AG20443 (cell line): ENCODE measurements at places on chromosomes 5 and 9.
A peak's percentile ranks its signal among the peaks of the same experiment; 100 is the strongest.

DNA sequence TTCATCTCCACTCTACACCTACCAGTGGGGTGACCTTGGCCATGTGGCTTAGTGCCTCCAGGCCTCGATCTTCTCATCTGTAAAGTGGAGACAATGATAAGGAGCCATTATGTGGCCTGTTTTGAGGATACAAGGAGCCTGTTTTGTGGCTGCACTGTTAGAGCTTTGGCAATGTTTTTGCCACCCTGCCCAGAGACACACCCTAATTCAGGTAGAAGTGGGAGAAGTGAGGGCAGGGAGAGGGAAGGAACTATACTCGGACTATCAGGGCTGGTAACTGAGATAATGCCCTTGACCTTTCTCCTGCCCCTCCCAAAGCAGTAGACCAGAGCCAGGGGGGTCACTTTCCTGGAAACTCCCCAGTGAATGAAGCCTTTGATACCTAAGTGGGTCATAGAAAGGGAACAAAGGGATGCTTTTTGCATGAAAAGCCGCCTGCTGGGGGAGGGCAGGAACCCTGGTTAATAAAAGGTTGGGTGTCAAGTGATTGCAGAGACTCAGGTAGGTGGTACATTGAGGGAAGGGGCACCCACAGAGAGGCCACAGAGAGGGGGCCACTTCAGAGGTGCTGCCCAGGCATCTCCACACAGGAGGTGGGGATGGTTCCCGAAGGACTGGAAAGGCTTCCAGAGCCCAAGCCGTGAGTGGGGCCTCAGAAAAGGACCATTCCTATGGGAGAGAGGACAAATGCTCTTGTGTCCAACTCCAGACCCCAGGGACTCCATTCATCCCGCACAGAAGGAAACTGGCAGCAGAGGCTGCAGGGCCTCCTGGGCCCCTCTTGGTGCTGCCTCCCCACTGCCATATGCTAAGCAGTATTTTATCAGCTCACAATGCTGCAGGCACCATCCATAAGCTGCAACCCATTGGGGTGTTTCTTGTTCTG lies 42.3 kb upstream of the VDAC1 start:
- no peak for DNase-seq

DNA sequence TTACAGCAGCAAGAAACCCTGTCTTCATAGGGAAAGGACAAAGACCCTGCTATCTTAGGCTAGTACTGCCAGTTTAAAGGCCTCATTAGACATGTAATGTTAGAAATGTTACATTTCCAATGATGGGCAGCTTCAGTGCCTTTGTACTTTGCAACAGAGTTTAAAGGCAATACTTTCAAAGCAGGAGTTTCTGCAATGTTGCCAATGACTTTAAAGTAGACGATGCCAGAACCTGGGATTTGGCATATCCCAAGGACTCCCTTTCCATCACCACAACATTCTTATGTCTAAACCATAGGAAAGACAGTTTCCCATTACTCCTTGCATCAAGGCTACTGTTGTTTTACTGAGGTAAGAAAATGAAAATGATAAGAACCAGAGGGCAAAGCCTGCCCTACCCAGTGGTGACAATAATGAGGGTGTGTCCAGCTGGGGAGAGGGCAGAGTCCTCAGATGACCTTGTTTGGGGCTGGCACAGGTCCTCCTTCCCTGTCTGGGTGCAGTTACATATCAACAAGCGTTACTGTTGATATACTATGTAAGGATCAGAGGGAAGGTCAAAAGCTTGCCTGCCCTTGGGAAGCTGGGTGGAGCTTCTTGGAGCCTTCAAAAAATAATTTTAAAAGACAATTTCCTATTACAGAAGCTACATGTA lies 27.5 kb upstream of the MLANA start:
- DNase-seq: no peak

- peak; percentile 56 for DNase-seq
Observed at GRCh38 chr5:80238778-80239679, 16.8 kb downstream of the SERINC5 start.

- no peak for DNase-seq
Observed at GRCh38 chr5:180166176-180166575, 42.8 kb downstream of the RASGEF1C start.

- no peak for DNase-seq
Observed at GRCh38 chr5:45399041-45399440, 297.1 kb downstream of the HCN1 start.

DNA sequence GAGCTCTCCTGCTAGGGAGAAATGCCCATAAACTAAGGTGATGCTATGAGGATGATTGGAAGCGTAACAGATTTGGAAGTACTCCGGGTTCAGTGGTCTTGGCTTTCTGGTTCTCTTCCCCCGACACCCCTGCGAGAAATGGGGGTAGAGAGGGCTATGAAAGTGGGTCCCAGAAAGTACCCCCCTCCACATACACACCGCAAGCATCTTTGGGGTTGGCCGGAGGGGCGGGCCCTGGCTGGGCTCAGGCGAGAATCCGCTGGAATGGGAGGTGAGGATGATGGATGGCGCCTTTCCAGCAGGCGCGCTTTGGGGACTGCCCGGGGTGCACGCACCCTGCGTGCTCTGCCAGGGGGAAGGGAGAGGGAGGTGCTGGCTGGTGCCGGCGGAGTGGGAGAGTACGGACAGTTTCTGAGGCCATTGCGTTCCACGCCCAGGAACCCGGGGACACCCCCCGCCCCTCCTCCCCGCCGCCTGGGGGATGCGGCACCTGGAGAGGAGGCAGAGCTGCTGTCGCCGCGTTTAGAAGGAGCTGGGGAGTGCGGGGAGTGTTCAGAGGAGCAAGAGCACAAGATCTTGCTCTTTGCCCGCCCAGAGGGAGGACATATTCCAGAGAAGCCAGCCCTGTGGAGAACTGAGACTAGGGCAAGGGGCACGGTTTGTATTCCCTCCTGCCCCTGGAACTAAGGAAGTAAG lies 1.9 kb downstream of the PCSK5 start:
- DNase-seq: peak; percentile 19
